Heart left ventricle (tissue), 16 donors: ENCODE measurements at places on chromosomes 7 and 10. TPM values are rescaled to one million over a fixed set of nuclear protein-coding genes. Genes with fewer than 3 reads are reported as not detected.
A peak's percentile ranks its signal among the peaks of the same experiment; 100 is the strongest.

GRB10 gene
- total RNA-seq: 23.9 TPM

MLXIPL gene
- total RNA-seq: 1.2 TPM

POP7 gene
- total RNA-seq: 25.4 TPM

COL17A1 gene
- total RNA-seq: 0.30 TPM

GRCh38 chr7:132742189-132742612 is 165.9 kb upstream of the PLXNA4 start:
- DNase-seq: peak; percentile 41

DNA sequence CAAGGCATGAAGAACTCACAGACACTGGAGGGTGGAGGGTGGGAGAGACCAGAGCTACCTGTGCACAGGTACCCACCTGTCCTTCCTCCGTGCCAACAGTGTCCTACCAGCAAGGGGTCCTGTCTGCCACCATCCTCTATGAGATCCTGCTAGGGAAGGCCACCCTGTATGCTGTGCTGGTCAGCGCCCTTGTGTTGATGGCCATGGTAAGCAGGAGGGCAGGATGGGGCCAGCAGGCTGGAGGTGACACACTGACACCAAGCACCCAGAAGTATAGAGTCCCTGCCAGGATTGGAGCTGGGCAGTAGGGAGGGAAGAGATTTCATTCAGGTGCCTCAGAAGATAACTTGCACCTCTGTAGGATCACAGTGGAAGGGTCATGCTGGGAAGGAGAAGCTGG is 21.8 kb downstream of the PRSS2 start:
- DNase-seq: no peak

DNA sequence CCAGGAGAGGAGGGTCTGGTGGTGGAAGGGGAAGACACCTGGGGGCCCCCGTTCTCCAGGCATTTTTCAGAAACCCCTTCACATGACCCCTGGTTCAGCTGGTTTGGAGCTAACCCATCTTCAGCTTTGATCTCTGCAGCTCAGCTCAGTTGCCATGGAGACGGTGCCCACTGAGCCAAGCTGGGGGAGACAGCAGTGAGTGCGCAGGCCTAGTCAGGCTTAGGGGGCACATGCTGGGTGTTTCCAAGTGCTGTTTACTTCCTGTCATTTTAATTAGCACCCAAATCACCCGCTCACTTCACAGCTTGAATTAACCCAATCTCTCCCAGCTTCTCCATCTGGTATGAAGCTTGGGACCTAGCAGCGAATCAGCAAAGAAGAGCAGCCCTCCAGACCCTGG is 9.0 kb downstream of the SPOCK2 start:
- peak; percentile 6 for DNase-seq

GRCh38 chr7:122951006-122951405 is 44.5 kb downstream of the TAS2R16 start:
- no peak for DNase-seq
